CD4-positive, alpha-beta T cell treated with Interleukin-15 for 4 hours (primary cell): ENCODE measurements at places on chromosomes 5 and 9.

- no peak for DNase-seq
Measured at GRCh38 chr5:125269926-125270325, 523.5 kb upstream of the ZNF608 start.

DNA sequence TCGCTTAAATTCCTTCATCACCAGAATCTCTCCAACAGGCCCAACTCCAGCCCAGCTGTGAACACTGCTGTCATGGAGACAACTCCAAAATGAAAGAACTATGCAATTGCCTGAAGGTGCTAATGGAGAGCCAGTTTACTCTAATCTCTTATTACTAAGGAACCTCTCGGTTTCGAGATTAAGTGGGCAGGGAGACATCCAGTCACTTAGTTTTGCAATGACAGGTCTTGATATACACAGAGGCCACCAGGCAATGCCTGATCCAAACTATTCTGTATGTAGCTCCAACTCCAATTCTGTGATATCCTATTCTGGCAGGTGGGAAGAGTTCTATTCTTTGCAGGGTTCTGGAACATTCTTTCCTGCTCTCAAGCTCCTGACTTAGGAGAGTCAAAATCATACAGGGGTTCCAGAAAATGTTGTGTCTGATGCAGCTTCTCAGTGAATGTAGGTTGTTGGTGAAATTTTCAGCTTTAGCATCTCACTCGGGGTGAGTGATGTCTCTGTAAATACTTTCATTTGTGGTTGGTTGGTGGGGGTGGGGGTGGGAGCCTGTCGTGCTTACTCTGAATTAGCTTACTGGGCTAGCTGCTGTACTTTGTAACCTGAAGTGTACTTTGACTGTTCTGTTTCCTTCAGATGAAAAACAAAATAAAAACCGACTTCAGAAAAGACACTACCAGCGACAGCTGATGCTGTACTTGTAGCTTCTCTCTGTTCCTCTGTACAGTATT lies 170.9 kb downstream of the PALM2AKAP2 start:
- DNase-seq = no peak

- DNase-seq = no peak
Measured at GRCh38 chr5:94385767-94386166, 232.6 kb downstream of the KIAA0825 start.

GRCh38 chr5:23235246-23235645 lies 272.2 kb upstream of the PRDM9 start:
- DNase-seq = no peak

DNA sequence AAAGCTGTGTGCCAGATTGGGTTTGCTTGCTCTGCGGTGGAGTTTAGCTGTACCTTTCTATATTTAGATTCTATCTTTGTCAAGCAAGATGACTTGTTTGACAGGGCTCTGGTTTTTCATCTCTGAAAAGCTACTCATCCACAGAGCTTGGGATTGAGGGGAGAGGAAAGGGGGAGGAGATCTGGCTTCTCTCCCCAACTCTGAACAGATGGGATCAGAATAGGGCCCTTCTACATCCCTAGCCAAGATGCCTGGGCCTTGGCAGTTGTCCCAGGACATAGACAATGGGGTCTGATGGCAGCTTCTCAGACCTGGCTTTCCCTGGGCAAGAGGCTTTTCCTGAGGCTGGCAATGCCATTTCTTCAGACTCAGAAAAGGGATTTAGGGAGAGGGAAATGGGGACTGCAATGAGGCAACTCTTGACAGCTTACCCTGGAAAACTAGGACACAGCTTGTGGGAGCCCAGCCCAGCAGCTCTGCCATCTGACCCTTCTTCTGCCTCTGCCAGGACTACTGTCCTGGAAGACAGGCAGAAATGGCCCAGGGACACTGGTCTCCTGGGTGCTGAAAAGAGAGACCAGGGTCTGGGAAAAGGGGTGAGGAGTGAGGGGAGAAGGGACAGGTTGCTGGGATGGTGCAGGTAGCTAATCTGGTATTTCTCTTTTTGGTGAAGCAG lies 50.2 kb upstream of the ASTN2 start:
- DNase-seq = no peak

- DNase-seq = no peak
Measured at GRCh38 chr5:158140120-158140731, 281.3 kb upstream of the CLINT1 start.

DNA sequence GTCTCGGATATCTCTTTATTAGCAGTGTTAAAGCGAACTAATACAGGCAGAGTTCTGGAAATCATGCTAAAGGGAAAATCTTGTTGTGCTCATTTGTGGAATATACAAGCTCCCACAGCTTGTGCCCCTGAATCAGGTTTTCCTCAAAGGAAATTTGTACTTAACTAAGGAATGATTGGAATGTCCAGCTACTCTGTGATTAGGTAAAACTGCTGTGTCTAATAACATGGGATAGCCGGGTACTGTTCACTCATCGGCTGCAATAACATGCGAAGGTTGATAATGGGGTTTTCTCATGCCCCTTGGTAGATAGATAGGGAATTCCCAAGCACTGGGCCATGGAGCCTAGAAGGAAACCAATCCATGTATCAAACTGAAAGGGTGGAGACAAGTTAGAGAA lies 306.7 kb downstream of the NR2F1-AS1 start:
- DNase-seq = no peak

- DNase-seq = no peak
Measured at GRCh38 chr9:129881547-129882324, 46.5 kb downstream of the USP20 start.

- no peak for DNase-seq
Measured at GRCh38 chr9:100914266-100914665, 114.3 kb upstream of the PLPPR1 start.

GRCh38 chr5:69084195-69084594 lies 9.6 kb upstream of the SLC30A5 start:
- no peak for DNase-seq

- no peak for DNase-seq
Measured at GRCh38 chr9:87642330-87643106, 83.4 kb upstream of the CTSL start.
